ENCODE measurements at places on chromosomes 16 and 17.

GRCh38 chr17:16428098-16428882 is 12.9 kb downstream of the TRPV2 start:
- H3K27ac ChIP-seq, result no peak overlapping the region
- DNase-seq, result peak; percentile 41
- H3K27me3 ChIP-seq, result no peaks in the 10 kb centered on the region
- no peaks in the 10 kb centered on the region for H3K4me1 ChIP-seq

DNA sequence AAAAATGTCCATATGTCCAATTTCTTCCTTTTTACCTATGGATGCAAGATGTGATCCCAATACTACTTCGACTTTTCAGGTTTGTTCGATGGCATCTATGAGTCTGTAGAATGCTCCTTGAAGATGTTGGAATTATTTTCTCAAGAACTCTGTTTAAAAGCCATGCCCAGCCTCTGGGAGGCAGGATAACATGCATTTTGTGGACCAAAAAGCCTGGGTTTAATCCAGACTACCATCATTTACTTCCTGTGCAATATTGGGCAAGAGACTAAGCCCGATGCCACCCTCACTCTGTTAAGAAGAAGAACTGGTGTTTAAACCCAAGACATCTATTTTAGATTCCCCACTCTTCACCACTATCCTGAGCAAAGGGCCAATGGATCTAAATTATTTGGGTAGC is 42.8 kb upstream of the SALL1 start:
- no peak overlapping the region for H3K27ac ChIP-seq
- H3K4me3 ChIP-seq, result no peak overlapping the region
- no peak for DNase-seq
- H3K36me3 ChIP-seq, result no peaks in the 10 kb centered on the region

DNA sequence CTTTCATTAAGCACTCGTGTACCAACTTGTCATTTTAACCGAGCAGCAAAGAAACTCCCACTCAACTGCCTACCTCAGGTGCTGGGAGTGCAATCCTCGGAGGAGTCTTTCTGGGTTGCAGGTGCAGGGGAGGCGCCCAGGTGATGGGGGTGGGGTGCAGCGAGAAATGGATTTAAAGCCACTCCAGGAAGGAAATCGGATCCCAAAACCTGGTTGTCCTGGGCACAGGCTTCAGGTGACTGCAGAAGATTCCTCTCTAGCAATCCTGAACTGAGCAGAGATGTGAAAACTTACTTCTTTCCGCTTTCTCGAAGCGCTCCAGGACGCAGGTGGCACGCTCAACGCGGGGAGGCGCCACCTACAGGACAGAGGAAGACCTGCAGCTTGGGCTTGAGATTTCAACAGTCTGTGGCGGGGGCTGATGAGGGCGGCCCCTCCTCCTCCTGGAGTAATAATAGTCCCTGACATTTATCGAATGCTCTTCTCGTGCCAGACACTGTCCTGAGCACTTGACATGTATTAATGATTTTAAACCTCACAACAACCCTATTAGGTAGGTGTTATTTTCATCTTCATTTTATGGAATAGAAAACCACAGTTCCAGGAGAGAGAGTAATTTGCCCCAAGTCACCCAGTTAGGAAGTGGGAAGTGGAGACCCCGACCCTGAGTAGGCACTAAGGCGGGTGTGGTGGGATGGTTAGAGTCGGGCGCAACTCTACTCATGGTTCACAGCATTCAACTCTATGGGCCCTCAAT is 27.2 kb upstream of the SKAP1 start:
- H3K27ac ChIP-seq, result no peak overlapping the region
- peak; percentile 87 for DNase-seq
- no peaks in the 10 kb centered on the region for H3K36me3 ChIP-seq
- no peaks in the 10 kb centered on the region for H3K27me3 ChIP-seq
- no peak overlapping the region for H3K4me3 ChIP-seq

- DNase-seq, result peak; percentile 5
- peaks cover 36% of the 10 kb centered on the region for H3K4me1 ChIP-seq
- no peak overlapping the region for H3K4me3 ChIP-seq
Observed at GRCh38 chr16:75624921-75625334, 1.8 kb upstream of the ADAT1 start.

- H3K36me3 ChIP-seq, result peaks cover 23% of the 10 kb centered on the region
- DNase-seq, result peak; percentile 54
- peak overlapping the region; percentile 32 for H3K27ac ChIP-seq
Observed at GRCh38 chr16:50037662-50038220, 12.7 kb downstream of the CNEP1R1 start.

GRCh38 chr16:4634768-4635167 is 10.1 kb downstream of the MGRN1 start:
- H3K27me3 ChIP-seq, result no peaks in the 10 kb centered on the region
- peaks cover 17% of the 10 kb centered on the region for H3K36me3 ChIP-seq
- no peak for DNase-seq
- no peak overlapping the region for H3K27ac ChIP-seq
- H3K4me3 ChIP-seq, result no peak overlapping the region

DNA sequence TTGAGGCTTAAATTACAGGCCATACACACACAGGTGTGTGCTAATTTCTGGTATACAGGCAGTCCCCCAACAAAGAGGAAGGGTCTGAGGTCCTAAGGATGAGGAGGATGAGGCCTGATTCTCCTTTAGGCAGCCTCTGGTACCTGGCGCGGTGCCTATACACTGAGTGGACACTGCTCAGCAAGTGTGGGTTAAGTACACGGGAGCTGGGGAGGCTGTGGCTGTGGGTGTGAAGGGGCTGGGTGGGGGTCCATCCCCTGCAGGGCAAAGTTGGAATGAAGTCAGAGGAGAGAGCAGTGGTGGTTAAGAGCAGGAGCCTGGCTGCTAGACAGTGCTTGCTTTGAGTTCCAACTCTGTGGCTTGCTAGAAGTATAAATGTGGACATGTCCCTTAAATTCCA is 10.9 kb downstream of the MRM1 start:
- H3K27me3 ChIP-seq, result no peaks in the 10 kb centered on the region
- no peak overlapping the region for H3K27ac ChIP-seq
- H3K4me3 ChIP-seq, result no peak overlapping the region
- DNase-seq, result no peak

GRCh38 chr17:62737513-62737912 is 70.6 kb downstream of the MARCHF10 start:
- no peaks in the 10 kb centered on the region for H3K36me3 ChIP-seq
- H3K4me3 ChIP-seq, result no peak overlapping the region
- DNase-seq, result no peak
- no peak overlapping the region for H3K27ac ChIP-seq

GRCh38 chr16:12470311-12471229 is 333.1 kb downstream of the CPPED1 start:
- no peak overlapping the region for H3K4me3 ChIP-seq
- H3K4me1 ChIP-seq, result no peaks in the 10 kb centered on the region
- no peak for DNase-seq
- H3K27ac ChIP-seq, result no peak overlapping the region

DNA sequence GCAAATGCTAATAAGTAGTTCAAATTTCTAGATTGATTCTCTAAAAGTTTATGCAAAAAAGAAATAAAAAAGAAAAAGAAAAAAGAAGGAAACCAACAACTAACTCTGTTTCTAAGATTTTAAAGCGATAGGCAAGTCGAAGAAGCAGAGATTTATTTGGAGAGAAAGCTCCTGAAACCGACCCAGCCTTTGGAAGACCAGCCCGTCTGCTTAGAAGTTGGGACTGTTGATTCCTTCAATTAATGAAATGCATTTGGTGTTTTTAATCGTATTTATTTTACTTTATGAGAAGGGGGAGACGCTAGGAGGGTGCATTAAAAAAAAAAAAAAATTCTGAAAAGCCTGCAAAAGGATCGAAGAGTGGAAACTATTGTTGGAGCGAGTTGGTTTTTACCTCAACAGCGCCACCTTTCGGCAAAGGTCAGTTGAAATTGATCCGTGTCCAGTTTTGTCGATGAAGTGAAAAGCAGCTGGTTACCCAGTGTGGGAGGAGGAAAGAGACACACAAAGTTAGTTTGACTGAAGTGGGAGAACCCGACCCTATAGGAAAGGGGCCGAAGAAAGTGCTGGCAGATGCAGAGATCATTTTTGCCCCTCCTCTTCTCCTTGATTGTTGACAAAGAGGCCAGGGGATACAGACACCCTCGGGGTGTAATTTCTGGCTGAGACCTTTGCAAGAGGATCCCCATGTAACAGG is 1.5 kb upstream of the MAF start:
- peak; percentile 83 for DNase-seq
- H3K4me1 ChIP-seq, result peaks cover 26% of the 10 kb centered on the region
- H3K27me3 ChIP-seq, result no peaks in the 10 kb centered on the region
- H3K4me3 ChIP-seq, result peak overlapping the region; percentile 88
- H3K27ac ChIP-seq, result no peak overlapping the region

GRCh38 chr17:61312406-61313295 is 87.0 kb upstream of the TBX2 start:
- H3K4me1 ChIP-seq, result no peaks in the 10 kb centered on the region
- no peak overlapping the region for H3K27ac ChIP-seq
- H3K27me3 ChIP-seq, result no peaks in the 10 kb centered on the region
- no peak for DNase-seq
- no peaks in the 10 kb centered on the region for H3K36me3 ChIP-seq
- H3K4me3 ChIP-seq, result no peak overlapping the region

DNA sequence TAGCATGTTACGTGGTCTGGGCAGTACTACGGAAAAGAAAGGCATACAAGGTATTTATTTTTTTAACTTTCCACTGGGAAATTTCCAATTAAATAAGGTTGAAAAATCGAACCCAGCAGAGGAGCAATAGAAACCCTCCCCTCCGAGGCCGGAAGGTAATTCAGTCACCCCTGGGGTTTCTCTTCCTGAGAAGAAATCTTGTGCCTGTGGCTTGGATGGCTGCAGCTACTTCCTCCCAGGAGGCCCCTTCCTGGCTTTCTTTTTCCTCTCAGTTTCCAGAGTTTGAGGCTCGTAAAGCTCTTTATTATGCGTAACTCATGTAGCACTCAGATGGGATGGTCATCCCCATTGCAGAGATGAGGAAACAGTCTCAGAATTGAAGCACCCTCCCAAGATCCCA is 140.3 kb downstream of the ASIC2 start:
- H3K27me3 ChIP-seq, result peaks cover 12% of the 10 kb centered on the region
- H3K36me3 ChIP-seq, result no peaks in the 10 kb centered on the region
- no peak overlapping the region for H3K27ac ChIP-seq
- no peak overlapping the region for H3K4me3 ChIP-seq

GRCh38 chr17:19703106-19703827 is 13.1 kb downstream of the SLC47A2 start:
- no peak for DNase-seq
- H3K4me3 ChIP-seq, result no peak overlapping the region
- H3K36me3 ChIP-seq, result no peaks in the 10 kb centered on the region
- no peaks in the 10 kb centered on the region for H3K4me1 ChIP-seq

DNA sequence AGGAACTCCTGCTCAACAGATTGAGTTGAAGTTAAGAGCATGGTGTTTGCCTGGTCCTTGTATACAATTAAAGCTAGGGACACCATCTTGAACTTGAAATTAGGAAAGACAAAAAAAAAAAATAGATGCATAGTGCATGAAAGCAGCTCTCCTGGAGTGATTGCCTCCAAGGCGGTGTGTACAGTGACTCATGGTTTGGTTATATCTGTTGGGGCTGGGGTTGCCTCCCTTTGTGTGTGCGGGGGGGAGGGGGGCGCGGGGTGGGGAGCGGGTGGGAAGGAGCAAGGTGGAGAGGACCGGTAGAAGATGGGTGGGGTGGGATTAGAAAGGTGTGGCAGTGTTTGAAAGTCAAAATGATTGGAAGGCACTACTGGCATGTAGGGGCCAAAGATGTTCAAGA is 3.4 kb downstream of the TMED6 start:
- peaks cover 20% of the 10 kb centered on the region for H3K36me3 ChIP-seq
- peaks cover 2% of the 10 kb centered on the region for H3K4me1 ChIP-seq
- H3K27ac ChIP-seq, result no peak overlapping the region
- H3K4me3 ChIP-seq, result no peak overlapping the region
- H3K27me3 ChIP-seq, result no peaks in the 10 kb centered on the region

All from common myeloid progenitor, CD34-positive (primary cell).